ENCODE measurements at places on chromosomes 11 and 22.

GRCh38 chr11:124896821-124897391, 759 bp downstream of the ROBO4 start:
- DNase-seq = no peak

DNA sequence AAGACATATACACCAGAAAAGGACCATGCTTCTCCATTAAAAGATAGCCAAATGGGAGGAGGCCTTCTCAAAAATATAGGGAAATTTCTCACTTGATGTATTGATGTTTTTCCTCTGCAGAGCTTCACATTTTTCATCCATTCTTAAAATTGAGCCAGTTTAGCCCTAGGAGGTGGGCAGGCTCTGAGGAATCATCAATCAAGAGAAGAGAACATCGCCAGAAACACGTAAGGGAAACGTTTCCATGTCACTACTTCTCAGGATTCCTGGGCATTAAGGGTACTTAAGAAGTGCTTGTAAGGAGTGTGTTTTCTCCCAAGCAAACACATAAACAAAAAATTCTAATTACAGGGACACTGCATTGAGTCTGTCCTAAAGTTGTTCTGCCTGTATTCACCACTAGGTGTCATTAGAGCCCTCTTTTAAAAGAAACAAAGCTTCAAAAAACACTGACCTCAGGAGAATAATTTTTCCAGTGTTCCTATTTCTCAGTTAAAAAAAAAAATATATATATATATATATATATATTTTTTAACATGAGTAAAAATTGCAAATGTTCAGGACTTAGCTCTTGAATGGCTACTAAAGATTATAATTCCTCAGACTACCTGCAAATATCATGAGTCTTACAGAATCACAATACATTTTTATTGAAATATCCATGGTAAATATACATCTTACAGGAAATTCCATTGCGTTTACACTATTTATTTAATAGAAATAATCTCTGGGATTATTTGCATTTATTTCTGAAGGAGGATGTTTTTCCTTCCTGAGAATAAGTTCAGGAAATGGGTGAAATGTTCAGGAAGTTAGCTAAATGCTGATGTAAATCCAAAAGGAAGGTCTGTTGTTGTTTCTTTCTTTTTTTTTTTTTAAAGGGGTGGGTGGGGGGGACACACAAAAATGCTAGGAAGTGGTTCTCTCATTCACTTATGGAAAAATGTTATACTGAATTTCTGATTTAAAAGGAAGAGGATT, 16.0 kb downstream of the FZD4 start:
- DNase-seq = no peak

DNA sequence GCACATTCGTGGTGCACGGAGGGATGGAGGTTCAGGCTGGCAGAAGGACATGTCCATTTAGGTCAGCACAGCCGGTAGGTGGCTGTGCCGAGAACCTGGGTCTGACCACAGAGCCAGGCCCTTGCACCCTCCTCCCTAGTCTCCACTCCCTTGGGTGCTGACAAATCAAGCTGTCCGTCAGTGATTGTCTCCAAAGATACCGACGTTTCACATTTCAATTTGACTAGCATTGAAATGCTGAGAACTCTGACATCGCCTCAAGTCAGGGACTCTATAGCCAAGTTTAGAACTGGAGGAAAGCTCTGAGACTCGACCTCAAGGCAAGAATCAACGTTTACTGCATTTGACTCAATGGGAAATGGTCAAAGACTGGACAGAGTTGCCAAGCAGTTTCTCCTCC, 1321.1 kb downstream of the TBC1D22A start:
- no peak for DNase-seq

DNA sequence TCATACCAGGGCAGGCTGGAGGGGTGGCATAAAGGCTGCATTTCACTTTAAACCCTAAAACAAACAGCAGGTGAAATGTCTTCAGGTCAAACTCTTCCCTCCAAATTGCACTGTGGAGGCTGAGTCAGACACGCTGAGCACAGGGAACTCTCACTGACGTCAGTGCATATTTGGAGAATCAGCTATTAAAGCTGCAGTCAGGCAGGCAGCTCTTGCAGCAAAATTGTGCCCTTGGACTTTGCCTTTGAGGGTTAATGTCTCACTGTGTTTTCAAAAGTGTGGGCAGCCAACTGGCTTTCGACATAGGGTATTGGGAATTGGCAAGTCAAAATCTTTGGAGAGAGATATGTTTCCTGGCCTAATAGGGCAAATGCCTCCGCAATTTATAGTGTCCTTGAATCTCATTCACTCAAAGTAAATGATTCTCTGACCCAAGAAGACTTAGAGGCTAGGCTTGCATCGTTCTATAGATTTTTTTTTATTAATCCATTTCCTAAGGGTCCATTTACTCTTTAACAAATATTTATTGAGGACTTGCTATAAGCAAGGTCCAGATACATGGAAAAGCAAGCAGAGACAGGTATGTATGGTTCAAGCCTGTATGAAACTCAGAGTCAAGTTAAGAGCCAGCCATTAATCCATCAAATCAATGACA, 27.7 kb upstream of the SMCO4 start:
- DNase-seq = no peak

GRCh38 chr22:44574057-44574639, 76.1 kb upstream of the RTL6 start:
- no peak for DNase-seq

DNA sequence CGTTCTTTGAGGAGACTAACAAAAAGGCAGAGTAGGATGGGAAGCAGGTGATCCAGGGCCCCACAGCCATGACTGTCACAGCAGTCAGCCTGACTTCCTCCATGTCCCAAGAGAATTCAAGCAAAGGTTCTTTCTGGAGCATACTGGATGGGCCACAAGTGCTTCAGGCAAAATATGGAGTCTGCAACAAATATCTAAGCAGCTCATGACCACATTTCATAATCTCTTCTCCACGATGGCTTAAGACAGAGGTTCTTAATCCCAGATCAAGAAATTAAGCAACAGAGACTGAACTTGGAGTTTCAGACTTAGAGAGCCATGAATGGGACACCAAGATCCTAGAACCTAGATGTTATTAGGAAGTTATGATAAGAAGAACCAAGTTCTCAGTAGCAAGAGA, 31.6 kb downstream of the GUCY1A2 start:
- no peak for DNase-seq

GRCh38 chr11:13761250-13761649, 92.8 kb downstream of the FAR1 start:
- DNase-seq = no peak

GRCh38 chr11:84105148-84105547, 819.0 kb upstream of the CCDC90B start:
- DNase-seq = no peak

DNA sequence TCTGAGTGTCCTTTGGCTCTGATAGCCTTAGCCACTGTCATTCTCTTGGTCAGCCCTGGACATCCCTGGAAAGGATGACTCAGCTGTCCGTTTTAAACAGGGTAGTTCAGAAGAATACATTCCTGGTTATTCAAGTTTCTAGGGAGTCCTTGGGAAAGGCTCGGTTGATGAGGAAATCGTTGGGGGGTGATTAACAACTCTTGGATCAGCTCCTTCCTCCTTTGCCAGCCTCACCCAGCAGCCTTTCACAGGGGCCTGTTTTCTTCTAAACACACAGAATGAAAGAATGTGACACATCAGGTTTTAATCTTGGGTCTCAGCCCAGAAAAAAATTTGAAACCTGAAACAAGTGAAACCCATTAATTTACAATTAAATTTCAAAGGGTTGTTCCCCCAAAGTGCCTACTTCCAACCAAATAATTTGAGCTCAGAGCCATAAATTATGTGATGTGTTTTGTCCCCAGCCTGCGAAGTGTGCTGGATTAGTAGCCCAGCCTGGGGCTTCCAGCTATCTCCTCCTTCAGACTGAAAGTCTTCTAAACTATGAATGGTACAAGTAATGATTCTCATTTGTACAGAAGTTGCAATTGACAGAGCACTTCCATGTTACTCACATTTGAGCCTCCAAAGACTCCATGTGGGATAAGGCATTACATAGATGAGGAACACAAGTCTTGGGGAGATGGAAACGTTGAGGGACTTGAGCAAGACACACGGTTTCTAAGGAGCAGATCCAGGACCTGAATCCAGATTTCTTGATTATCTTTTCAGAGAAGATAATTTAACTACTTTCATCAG, 19.3 kb upstream of the MRGPRX2 start:
- no peak for DNase-seq

DNA sequence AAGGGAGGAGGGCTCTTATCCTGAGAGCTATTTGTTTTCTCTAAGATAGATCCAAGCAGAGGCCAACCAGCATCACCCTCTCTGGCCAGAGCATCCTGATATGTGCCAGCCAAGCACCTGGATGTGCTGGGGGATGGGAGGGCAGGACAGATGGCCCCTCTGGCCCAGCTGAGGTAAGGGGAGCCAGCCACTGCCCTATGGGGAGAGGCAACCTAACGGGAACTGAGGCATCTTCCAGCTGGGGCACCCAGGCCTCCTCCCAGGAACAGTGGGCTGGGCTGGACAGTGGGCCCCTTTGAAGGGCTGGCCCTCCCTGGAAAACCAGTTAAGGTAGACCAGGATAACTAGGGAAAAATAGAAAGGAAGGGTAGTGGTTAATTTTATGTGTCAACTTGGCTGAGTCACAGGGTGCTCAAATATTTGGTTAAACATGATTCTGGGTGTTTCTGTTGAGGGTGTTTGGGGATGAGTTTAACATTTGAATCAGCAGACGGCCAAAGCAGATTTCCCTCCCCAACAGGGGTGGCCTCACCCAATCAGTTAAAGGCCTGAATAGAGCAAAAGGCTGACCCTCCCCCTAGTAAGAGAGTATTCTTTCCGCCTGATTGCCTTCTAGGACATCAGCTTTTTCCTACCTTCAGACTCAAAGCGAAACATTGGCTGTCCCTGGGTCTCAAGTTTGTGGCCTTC, 595.1 kb downstream of the BUD13 start:
- no peak for DNase-seq

DNA sequence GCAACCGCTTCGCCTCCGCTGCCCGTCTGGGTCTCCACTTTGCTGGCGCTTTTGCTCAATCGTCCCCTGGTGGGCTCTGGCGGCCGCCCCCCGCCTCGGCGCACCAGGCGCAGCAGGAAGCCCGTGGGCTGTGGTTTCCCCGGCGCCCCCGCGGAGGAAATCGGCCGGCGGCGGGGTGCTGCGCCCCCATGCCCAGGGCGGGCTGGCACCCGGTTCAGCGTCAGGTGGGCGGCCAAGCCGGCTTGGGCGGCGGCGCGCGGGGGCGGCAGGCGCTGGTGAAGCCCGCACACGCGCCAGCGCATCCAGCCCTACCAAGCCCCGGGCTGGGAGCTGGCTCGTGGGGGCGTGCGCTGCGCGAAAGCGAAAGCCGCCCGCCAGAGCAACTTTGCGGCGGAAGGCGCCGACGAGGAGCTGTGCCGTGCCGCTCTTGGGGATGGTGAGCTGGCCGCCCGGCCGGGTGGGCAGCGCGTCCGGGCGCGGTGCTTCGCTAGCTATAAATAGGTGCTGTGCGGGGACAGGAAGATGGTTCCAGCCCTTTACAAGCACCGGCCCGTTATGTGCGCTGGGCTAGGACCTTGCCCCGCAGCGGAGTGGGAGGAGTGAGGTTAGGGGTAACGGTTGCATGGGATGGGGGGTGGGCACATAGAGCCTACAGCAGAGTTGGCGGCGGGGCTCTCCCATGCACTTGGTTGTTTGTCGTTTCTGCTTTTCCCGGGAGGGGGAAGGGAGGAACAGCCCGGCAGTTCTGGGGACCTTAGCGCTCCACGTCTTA, 25.0 kb upstream of the SUSD2 start:
- DNase-seq = peak; percentile 50

All from CD4-positive, alpha-beta T cell treated with Interleukin-4 for 1 hour (primary cell).